ENCODE measurements at places on chromosomes 7 and 10.
A peak's percentile ranks its signal among the peaks of the same experiment; 100 is the strongest.

GRCh38 chr10:21495752-21496342, 29.6 kb downstream of the SKIDA1 start:
- DNase-seq = peak; percentile 95

DNA sequence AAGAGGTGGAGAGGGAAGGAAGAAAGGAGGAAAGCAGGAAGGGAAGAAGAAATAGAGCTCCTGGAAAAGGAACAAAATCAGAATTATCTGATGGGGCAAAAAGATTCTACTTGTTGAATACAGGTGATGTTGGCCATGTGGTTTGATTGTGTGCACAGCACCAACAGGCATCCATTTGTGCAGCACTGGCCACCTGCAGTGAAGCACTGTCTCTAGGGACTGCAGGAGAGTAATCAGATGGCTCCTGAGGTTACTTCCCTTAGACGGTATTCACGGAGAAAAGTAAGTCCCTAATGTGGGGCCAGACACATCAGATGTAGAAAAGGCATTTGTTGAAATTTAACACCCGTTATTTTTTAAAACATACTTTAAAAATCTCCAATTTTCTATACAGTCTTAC, 135.3 kb upstream of the VIPR2 start:
- no peak for DNase-seq

- DNase-seq = no peak
Measured at GRCh38 chr7:116731445-116732335, 59.7 kb downstream of the MET start.

DNA sequence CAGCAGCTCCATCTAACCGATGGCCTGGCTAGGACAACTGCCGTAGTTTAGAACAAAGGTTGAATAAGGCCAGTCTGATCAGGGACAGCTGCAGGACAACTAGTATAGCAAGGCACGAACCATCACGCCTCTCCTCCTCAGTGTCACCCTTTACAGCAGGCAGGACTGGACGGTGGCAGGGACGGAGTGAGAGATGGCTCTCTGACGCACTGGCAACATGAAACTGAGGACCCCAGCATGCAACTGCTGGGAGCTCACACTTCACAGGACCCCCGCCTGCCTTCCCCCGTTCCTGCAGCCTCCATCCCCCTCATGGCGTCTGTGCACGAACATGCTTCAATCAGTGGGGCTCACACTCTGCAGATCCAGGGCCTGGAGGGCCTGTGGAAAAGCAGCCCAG, 53.7 kb downstream of the ZRANB1 start:
- DNase-seq = no peak

DNA sequence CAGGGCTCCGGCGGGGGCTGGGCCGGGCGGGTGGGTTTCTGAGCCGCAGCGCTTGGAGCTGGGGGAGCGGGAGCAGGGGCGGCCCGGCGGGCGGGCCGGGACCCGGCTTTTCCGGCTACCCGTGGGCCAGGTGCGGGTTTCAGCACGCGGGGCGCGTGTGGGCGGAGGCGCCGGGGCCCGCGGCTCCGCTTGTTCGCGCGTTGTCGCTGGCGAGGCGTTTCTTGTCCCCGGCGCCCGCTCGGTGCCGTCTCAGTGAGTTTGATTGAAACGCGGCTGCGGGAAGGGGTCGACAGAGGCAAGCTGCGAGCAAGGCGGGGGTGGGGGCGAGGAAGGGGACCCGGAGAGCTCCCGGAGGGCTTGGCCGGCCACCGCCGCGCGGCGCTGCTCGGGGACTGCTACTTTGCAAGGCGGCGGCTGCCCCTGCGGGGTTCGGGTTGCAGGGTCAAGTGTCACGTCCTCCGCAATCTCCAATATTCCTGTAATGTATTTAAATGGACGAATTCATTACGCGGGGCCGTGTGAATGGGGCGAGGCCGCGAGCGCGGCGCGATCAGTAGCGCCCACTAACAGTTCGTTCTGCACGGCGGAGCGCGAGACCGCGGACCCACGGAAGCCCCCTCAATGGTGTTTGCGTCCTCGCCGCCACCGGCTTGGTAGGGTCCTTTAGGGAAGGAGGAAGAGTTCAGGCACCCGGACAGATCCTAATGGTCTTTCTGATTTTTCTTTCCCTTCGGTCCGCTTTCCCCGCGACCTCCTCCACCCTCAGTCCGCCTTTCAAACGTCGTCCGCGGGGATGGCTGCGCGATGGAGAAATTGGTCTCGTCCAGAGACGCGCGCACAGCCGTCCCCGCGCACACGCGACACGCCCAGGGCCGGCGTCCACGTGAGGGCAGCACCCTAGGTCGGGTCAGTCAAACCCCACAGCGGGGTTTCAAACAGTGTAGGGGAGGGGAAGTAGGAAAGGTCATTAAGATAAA, 76.9 kb downstream of the INSIG1 start:
- no peak for DNase-seq

DNA sequence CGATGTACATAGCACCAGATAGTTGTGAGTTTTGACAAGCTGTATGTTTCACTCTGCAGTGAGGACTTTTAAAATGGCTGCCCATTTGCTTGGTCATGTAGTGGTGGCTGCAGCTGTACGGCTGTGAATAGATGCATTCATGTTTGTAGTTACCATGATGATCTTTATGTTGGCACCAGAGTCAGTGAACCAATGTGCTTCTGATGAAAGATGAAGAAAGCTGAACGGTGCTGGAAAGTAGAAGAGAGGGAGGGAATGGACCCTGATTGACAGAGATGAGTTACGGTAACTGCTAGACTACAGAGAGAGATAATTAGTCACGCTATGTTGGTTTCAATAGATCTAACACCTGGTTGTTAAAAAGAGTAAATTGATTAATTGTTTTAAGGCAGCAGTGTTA, 256.8 kb downstream of the CELF2 start:
- DNase-seq = no peak

- DNase-seq = no peak
Measured at GRCh38 chr7:32047801-32048200, 22.4 kb downstream of the PDE1C start.
